Uterine smooth muscle cell (primary cell): ENCODE measurements at places on chromosomes 7 and 10. TPM values are rescaled to one million over a fixed set of nuclear protein-coding genes. Genes with fewer than 3 reads are reported as not detected.

KIAA1217 gene
- total RNA-seq: 2.7 and 3.4 TPM in 2 replicates

CCDC186 gene
- 12.2 and 18.5 TPM in 2 replicates for total RNA-seq

NUB1 gene
- total RNA-seq: 48.4 and 51.2 TPM in 2 replicates

NPC1L1 gene
- under 0.01 and 0.12 TPM in 2 replicates for total RNA-seq

IQUB gene
- total RNA-seq: 0.50 and 0.55 TPM in 2 replicates

CPA2 gene
- total RNA-seq: not detected in 2 replicates

ACHE gene
- total RNA-seq: 0.25 TPM in 1 of 2 replicates, not detected in the other

TRPV6 gene
- total RNA-seq: under 0.01 TPM in 1 of 2 replicates, not detected in the other

IRF5 gene
- 0.11 and 0.37 TPM in 2 replicates for total RNA-seq

NRCAM gene
- total RNA-seq: 0.33 and 0.62 TPM in 2 replicates

LRGUK gene
- total RNA-seq: 0.12 and 0.22 TPM in 2 replicates

UPK3BL2 gene
- 0.44 and 0.87 TPM in 2 replicates for total RNA-seq
